GM18507 (cell line): ENCODE measurements at places on chromosomes 3 and 15.

DNA sequence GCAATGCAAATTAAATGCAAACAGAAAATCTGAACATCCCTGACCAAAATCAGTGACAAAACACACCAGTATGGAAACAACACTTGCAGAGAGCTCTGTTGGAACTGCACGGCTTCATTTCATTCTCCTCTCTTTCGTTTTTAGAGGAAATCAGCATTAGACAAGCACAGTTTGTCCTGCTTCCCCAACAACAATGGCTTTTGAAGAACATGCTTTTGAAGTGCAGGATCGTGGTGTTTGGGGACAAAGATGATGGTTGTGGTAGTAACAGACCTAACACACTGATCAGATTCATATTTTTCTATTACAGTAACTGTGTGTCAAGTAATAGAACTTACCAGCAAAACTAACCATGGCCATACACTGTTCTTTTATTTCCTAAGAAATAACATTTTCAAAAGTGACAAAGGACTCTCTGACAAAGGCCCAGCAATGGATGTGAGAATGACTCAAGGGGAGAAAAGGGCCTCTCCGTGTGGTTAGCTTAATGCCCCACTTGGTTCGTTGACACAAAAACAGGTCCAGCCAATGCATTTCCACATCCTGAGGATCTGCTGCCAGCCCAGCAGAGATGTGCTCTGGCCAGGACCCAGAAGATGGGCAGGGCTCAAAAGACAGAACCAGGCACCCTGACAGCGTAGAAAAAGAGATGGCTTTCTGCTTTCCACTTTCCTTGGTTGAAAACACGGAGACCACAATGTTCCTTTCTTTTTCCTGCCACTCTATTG, 84.1 kb downstream of the CCNL1 start:
- no peak for DNase-seq

GRCh38 chr15:45386974-45387373, 8.6 kb upstream of the GATM start:
- DNase-seq = no peak

- no peak for DNase-seq
These were observed 14.0 kb downstream of the AAGAB start for GRCh38 chr15:67240235-67241131.

GRCh38 chr3:94935738-94936580, 873.1 kb downstream of the NSUN3 start:
- DNase-seq = no peak

GRCh38 chr15:74867466-74868038, 5.6 kb downstream of the SCAMP2 start:
- no peak for DNase-seq

- DNase-seq = no peak
These were observed 38.6 kb downstream of the ZBTB11 start for GRCh38 chr3:101638261-101638745.

DNA sequence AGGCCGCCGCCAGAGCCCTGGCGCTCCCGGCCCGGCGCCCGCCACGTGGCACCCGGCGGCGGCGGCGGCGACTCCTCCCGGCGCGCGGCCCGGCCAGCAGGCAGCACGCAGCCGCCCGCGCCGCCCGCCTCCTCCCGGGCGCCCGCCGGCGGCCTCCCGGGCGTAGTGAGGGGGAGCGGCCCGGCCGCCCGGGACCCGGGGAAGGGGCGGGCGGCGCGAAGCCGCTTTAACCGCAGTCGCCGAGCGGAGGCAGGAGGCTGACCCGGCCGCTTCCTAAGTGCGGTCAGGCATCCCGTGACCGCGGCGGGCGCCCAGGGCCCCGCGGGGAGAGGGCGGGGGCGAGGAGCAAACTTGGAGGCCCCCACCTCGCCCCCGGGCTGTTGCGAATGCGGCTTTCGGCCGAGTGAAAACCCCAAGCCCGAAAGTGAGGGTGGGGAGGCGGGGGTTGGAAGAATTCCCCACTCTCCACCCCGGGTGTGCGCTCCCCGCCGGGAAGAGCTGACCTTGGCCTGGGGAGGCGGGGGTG, 1.7 kb upstream of the HES1 start:
- DNase-seq = no peak

GRCh38 chr3:20425138-20425537, 239.1 kb upstream of the SGO1 start:
- no peak for DNase-seq

DNA sequence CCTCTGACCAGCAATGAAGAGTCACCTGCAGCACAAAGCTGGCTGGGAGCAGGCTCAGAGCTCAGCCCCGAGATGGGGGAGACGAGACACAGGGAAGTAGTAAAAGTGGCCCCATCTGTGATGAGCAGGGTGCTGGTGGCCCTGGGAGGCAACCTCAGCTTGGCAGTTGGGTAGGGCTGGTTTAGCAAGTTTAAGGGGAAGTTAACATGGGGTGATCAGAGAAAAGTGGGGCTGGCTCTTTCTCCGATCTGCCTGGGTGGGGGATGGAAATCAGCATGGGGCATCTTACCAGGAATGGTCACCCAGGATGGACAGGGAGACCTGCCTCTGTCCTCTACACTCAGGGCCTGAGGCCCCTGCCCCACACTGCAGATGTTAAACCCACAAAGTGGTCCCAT, 29.9 kb upstream of the SFMBT1 start:
- no peak for DNase-seq

DNA sequence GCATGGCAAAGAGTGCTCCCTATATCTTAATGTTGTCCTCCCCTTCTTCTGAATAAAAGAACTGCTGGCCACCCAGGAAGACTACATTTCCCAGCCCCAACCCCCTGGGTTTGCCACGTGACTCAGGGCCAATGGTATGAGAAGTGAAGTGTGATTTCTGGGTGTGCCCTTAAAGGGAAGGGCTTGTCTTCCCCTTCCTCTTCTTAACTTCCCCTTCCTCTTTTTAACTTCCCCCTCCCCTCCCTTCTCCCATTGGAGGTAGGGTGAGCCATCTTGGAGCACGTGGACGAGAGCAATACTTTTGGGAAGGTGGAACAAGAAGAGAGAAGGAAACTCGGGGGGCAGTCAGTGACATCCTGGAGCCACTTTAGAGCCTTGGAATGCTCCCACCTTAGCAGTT, 6.8 kb upstream of the KBTBD12 start:
- DNase-seq = no peak

- DNase-seq = no peak
These were observed 5.4 kb downstream of the PARL start for GRCh38 chr3:183879243-183879642.

DNA sequence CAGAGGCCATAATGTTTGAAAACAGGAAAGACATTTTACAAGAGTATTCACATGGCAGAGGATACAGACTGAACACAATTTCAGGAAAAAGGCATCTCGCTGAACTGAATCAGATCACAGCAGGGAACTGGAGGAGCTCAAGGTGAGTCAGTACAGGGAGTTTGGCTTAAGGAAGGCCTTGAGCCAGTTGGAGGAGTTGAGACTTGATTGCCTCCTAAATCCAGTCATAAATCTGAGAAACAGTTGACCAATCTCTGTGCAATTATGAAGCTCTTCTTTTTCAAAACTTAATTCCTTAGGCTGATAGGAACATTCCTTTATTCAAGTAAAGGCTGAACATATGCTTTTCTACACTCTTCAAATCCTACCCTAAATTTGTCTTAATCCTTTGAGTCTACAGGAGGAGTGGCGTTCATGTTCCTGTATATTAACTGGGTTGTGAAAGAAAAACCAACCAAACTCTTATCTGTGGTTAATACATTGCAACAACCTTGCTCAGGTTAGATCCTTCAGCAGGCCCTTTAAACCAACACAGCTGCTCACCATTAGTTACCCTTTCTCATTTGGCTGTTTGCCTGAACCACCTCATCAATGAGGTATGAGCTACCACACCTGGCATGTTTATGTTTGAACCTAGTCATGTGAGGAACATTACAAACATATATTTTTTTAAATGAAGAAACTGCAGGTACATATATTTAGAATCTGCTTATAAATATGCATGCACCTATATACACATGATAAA, 404.1 kb upstream of the ATP11B start:
- no peak for DNase-seq

GRCh38 chr3:44762170-44762677, 630 bp downstream of the KIF15 start:
- DNase-seq = no peak

DNA sequence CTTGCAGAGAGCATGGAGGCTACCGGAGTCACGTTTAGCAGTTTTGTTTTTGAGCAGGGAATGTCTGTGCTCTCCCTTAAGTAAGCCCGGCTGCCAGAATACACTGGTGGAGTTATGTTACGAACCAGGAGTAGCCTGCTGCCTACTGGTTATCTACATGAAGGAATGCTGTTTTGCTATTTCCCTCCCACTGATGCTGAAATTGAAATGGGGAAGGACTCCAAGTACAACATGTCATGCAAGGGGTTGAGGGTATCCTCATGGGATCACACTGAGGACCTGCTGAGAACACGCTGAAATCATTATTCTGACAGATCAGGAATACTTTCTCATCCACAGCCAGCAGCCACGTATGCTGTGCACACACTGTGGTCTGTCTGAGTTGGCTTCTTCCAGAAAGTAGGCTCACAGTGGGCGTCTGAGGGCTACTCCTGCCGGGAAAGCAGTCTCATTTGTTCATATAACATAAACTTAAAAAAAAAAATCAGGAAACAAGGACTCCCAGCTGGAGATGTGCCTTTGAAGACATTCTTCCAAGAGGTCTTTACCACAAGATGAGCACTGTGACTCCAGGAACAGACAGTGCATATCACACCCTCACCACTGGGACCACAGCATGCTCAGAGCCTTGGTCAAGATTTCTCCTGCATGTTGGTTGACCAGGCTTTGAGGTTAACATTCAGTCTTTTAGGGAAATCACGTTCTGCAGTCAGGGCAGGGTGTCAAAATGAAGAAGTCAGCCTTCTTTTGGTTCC, 300.4 kb upstream of the RASGRP1 start:
- no peak for DNase-seq

DNA sequence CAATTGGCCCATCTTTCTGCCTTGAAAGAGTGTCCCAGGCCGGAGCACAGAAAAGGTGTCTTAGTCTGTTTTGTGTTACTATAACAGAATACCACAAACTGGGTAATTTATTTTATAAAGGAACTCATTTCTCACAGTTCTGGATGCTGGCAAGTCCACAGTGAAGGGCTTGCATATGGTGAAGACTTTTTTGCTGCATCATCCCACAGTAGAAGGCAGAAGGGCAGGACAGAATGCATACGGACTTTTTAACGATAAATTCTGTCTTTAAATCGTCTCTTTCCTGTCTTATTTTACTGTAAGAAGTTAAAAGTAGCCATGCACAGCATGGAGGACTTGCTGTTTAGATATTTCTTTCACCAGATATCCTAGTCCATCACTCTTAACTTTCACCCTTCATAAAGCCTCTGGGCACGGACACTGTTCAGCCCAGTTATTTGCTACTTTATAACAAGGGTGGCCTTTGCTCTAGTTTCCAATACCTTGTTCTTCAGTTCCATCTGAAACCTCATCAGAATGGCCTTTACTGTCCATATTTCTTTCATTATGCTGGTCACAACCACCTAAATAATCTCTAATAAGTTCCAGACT, 10.3 kb upstream of the EIF1B start:
- DNase-seq = no peak

GRCh38 chr15:60594071-60594470, 115.1 kb upstream of the ICE2 start:
- DNase-seq = no peak

GRCh38 chr3:104906001-104906639, 460.6 kb upstream of the ALCAM start:
- no peak for DNase-seq

DNA sequence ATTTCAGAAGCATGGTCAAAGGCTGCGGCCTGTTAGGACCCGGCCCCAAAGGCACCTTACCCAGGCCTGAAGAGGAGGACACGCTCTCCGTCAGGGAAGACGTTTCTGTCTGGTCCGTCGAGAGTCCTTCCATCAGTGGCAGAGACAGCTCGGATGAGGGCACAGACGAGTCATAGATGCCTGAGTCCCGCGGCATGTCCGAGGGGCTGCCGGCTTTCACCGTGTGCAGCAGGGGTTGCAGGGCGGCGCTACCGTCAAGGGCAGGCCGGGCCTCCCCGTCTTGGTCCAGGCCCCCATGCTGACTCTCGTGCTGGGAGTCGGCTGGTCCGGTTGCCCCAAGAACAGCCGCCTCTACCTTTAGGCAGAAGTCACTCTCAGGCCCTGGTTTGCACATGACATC, 37.1 kb downstream of the SPATA12 start:
- no peak for DNase-seq

- no peak for DNase-seq
These were observed 38.0 kb downstream of the SRPRB start for GRCh38 chr3:133843634-133844033.

GRCh38 chr3:149809699-149810098, 3.3 kb upstream of the RNF13 start:
- DNase-seq = no peak

- DNase-seq = no peak
These were observed 176.9 kb upstream of the SOX2 start for GRCh38 chr3:181534781-181535221.

DNA sequence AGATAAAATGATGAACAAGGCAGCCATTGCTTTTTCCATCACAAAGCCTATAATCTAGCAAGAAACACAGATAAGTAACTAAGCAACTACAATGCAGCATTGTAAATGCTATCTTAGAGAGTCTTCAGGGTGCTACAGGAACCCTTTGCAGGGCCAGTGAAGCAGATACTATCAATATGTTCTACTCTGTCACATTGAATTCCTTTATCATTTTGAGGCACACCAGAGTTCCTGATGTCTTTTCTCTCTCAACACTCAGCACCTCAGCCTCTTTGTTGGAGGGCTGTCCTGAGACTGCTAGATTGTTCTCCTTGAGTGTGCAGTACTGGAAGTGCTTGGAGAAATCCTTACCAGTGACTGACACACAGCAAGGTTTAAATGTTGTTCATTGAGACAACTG, 107.4 kb upstream of the MRPL3 start:
- no peak for DNase-seq

DNA sequence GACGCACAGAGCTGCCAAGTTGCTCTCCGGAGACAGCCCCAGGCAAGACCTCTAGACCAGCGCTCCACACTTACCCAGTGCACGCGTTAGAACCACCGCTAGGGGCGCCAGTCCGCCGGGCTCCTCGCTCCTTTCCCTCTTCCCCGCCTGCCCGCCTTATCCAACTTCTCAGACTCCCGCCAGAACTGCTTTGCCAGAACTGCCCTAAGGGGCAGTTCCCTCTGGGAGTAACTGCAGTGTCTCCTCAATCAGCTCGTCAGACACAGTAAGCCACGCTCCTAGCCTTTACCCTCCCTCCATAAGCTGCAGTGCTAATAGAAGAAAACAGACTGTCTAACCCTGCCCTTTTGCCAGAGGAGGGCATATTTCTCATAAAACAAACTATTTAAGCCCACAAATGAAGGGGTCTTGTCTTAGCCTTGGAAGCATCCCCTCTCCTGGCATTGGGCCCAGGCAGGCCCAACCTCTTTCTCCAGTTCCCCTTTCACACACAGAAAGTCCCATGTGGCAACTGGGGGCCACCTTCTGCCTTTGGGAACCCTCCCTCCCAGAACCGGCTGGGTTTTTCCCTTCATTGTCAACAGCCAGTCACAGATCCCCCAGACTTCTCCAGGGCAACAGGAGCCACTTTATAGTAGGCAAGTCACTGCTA, 3.7 kb downstream of the BMF start:
- DNase-seq = no peak

- DNase-seq = no peak
These were observed 15.2 kb downstream of the PRICKLE2 start for GRCh38 chr3:64209866-64210621.
